Right lobe of liver (tissue), 6 donors: ENCODE measurements at places on chromosomes 2 and 18.

DNA sequence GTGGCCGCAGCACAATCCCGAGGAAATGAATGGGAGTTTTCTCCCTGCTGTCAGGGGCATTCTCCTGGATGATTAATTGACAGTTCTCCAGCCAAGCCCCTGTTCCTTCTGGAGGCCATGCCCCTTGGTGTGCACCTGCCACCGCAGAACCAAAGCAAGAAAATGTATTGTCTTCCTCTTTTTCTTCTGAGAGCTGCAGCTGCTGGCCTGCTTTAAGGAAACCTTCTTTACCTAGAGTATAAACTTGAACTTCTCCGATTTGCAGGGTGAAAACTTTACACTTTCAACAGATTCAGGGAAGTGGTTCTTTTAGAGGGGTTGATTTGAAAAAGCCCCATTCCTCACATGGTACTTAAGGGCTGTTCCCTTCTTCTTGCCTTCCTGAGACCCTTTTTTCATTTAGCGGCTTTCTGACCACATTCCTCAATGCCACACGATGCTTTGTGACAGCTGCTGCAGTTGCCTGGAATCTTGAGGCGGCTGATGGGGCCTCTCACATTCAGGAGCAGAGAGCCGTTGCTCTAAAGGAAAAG lies 402.8 kb downstream of the TXNL1 start:
- DNase-seq = no peak

DNA sequence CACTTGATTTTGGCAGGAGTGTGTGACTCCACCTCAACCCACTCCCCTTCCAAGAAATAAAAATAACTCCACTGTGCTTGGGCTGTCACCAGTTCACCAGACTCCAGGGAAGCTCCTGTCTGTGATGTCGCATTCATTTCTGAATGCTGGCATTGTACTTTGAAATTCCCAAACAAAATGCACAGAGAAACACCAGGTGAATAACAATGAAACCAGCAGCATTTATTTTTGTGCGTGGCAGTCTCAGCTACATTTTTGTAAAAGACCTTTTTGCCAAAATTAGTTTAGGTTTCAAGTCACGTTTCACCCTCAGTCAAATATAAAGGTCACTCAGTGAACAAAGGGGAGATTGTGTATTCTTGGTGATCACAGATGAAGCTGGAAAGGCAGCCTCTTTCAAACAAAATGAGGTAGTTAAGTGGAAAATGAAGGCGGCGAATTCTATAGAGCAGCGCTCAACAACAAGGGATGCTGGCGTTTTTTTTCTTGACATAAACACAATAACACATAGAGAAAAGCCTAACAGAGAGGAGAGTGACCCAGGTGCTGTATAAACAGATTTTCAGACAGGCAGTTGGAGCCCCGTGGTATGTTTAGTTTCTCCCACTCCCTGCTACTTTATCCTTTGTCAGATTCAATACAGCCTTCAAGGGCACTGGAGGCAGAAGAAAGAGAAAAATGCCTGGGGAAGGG lies 210.3 kb upstream of the GCFC2 start:
- no peak for DNase-seq

DNA sequence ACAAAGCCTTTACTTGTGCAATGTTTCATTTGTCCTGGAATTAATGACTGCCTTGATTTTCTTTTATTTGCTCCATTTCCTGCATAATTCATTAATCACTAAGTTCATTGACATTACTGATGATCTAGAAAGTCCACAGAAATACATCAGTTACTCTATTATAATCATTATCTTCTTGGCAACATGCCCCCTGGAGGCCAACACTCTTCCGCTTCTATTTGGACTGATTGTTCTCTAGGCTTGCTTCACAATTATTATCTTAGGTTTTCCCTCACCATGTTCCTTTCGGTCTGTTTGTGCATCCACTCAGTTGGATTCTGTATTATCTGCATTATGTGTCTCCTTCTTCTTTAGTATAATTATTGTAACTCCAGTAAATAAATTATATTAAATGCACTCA lies 461.0 kb upstream of the CDH2 start:
- no peak for DNase-seq

GRCh38 chr18:51668607-51669006 lies 471.1 kb upstream of the MEX3C start:
- DNase-seq = no peak

GRCh38 chr2:131154647-131155046 lies 49.5 kb downstream of the PLEKHB2 start:
- no peak for DNase-seq

DNA sequence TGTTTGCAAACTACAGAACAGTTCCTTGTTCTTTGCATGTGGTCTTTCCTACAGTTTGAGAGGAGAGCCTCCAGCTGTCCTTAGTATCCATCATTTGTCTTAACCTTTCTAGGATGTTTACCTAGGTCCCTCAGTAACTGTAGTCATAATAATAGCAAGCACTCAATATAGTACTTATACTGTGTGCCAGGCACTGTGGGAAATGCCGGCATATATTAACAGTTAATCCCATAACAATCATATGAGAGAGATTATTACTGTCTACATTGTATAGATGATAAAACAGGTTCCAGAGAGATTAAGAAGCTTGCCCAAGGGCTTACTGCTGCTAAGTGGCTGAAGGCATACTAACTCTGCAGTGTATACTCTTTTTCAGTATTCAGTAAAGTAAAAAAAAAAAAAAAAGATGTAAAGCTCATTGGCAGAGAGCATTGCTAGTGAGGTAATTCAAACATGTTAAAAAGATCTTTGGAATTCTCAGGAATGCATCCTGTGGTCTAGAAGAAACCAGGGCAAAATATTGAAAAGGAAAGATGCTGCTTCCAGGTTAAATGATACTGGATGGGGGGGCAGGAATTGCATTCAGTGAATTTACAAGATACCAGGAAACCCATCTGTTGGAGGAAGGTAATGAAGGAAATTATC lies 72.3 kb downstream of the SPTBN1 start:
- no peak for DNase-seq

DNA sequence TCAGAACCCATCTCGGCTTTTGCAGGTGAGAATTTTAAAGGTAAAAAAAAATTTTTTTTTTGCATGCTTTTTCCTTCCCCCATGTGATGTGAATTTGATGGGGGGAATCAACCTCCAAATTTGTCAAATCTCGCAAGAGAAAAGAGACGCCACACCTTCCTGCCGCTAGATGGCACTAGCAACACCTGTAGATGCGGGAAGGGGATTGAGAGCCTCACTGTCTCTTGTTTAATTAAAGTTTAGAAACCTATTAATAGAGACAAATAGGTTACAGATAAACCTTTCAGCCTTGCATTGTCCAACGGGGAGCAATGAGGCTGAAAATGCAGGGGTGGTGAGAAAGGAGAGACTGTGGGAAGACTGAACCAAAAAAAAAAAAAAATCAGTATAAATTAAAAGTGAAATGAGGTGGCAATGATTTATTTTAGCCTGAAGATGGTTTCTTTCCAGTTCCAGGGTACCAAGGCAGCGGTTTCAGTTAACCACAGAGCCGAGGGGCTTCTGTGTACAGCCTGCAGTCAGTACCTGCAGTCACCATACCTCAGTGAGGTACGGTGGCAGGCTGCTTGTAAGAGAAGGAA lies 84.6 kb downstream of the NRP2 start:
- no peak for DNase-seq

- DNase-seq = no peak
Measured at GRCh38 chr2:17319090-17319489, 199.2 kb downstream of the RAD51AP2 start.

DNA sequence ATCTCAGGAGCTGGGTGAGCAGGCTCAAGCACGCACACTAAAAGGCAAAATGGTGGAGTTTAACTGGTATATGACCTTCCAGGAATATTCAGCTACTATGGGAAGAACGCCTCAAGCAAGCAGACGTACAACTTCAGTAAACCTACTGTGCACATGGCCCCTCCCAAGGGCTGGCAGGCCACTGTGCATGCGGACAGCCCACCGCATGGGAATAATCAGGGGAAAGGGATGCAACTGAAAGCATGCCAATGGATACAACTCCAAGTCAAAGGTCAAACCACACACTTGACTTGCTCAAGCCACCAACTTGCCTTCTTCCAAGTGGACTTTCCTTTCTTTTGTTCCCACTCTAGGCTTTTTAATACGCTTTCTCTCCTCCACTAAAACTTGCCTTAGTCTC lies 121.6 kb upstream of the SNTG2 start:
- DNase-seq = no peak

DNA sequence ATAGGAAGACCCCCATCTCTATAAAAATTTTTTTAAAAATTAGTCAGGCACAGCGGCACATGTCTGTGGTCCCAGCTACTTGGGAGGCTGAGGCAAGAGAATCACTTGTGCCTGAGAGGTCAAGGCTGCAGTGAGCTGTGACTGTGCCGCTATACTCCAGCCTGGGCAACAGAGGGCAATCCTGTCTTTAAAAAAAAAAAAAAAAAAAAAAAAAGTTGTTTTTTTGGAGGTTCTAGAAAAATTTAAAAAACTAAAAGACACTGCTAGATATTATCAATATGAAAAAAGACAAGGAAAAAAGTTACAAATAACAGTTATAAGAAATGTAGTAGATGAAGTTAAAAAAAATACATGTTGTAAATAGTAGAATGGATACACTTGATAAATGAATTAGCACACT lies 56.1 kb upstream of the C2orf15 start:
- no peak for DNase-seq

GRCh38 chr2:50006327-50006726 lies 852.0 kb upstream of the FSHR start:
- no peak for DNase-seq

- DNase-seq = no peak
Measured at GRCh38 chr18:76756531-76757253, 65.7 kb upstream of the ZNF236 start.

DNA sequence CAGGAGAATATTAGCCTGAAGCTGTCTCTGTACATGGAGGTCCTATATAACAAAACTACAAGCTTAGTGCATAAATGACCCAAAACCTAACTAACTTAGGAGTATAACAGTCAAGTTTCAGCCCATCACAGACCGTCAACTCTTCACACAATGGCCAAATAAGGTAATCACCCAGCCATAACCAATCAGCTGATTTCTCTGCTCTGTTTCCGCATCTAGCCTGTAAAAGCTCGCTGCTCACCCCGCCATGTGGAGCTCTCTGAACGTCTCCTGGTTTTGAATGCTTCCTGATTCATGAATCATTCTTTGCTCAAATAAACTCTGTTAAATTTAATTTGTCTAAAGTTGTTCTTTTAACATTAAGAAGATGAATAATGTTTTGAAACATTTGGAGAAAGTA lies 593.6 kb downstream of the TMX3 start:
- DNase-seq = no peak

DNA sequence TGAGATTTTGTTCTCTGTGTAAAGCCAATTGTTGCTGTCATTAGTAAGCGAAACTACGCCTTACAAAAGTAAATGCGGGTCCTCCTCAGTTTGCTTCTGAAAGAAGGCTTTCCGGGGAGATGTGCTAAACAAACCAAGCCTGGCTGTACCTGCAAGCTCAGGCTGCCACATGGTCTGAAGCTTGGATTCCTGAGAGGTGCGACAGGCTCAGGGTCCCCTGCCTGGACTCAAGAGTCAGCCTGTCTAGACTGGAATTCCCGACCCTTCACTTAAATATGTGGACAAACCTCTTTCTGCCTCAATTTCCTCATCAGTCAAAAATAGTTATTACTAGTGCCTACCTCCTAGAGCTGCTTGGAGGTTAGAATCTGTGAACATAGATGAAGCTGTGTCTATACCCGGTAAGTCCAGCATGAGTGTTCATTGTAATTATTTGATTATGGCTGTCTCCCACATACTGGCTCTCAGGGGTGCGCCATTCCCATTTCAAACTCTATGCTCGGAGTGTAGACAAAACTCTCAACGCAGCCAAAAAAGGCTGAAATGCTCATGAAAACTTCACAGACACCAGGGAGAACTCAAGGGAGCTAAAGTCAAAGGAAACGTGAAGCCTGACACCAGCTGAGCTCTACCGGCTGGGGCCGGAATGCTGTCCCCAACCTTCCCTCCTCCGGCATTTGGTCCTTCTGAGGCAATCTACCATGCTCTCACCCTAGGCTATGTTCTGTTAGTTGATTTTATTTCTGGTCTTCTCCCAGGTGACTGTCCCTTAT lies 31.4 kb downstream of the SOWAHC start:
- DNase-seq = no peak

- DNase-seq = no peak
Measured at GRCh38 chr2:217090884-217091283, 231.0 kb upstream of the TNP1 start.

DNA sequence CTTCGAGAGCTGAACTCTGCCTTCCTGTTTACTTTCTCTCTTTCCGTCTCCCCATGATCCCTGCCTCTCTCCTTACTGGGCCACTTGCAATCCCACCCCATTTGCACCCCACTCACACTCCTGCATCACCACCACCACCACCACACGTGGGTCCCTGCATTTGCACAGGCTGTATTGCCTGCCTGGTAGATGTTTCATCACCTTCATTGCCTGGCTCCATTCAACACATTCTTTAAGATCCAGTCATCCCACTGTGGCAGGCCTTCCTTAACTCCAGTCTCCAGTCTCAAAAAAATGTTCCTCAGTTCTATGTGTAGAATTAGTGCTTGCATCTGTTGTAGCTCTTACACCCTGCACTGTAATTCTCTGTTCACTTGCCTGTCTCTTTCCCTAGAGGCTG lies 13.9 kb downstream of the NOSTRIN start:
- DNase-seq = no peak

DNA sequence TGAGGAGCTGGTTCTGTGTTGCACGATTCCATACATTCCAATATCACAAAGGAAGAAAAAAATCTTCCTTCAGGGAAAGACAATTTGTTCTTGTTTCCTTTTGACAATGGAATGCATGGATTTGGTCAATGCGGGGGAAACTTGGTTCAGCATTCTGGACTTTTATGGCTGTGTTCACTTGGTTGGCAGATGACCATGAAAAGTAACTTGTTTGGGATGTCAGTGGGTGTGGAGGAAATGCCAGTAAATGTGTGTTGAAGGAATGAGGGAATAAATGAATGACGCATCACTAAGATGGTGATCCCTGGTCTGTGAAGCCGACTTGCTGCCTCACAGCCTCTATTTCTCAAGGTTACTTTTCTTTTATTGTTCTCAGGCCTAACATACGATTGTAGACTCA lies 53.7 kb downstream of the THUMPD2 start:
- DNase-seq = no peak

- DNase-seq = peak; percentile 55
Measured at GRCh38 chr2:235091983-235092382, 140.2 kb downstream of the SH3BP4 start.

DNA sequence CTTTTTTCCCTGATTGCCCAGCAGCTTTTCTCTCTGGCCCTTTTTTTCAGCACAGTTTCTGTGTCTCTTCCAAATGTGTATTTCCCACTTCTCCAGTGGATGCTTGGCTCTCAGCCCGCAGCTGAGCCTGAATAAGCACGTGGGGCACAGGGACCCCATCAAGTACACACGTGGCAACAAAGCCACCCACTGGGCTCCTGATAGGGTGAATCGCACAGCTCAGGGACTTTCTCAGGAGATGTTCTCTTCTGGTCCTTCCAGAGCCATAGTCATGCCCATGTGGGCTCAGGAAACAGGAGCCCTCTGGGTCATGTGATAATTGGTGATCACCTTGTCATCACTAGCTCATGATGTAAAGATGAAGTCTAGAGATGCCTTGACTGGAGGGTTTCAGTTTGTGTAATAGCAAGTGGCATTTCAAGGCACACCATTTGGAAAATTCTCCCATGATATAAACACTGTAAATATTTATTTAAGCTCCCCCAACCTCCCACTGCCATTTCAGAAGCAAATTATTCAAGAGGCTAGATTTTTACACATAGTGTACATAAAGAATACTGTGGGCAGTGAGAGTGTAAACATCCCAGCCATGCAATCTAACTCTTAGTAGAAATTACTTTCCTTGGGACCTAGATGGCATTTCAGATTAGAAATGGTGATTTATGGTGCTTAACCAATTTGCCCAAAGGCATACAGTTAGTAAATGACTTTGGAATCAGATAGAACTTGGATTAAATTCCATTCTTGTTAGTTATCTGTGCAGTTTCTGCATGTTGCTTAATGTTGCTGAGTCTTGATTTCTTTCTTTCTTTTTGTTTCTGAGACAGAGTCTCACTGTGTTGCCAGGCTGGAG lies 597.5 kb downstream of the SLC4A3 start:
- no peak for DNase-seq
